ENCODE measurements at places on chromosomes 7 and 10.

- peak; percentile 84 for DNase-seq
Measured at GRCh38 chr7:138886501-138886917, 88.5 kb upstream of the ATP6V0A4 start.

DNA sequence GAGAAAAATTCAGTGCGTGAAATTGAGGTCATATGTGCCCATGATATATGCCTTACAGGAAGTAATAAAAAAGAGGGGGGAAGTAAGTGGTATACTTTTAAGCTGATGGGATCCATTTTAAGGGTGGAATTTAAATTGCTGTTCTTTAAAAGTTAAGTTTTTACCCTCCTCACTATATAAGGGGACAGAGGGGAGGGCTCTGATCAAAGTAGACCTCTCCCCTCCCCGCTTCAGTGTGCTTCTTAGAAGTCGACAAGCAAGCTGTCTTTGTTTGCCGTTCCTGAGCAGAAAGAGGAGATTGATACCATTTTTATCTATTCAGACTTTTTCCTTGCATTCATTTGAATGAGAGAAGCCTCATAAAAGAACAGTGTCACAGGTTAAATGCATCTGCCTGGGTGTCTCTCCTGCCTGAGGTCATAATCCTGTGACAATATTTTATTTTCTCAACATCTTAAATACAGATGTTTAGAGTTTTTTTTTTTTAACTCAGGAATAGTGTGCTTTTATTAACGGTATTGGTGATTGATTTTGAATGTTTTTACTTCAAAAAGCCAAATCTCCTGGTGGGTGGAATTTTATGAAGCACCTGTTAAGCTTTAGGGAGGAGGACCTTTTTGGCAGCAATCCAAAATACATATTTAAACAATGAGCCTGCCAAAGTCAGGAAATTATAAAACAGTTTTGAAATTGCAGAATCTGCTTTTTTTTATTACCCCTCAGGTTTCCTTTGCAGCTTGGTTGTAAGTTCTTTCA, 141.7 kb downstream of the KAT6B start:
- DNase-seq = peak; percentile 86

GRCh38 chr10:79939969-79940368, 8.9 kb downstream of the SFTPD start:
- no peak for DNase-seq

GRCh38 chr7:139725077-139725476, 52.7 kb downstream of the HIPK2 start:
- DNase-seq = peak; percentile 28

GRCh38 chr7:99000904-99001465, 122.7 kb downstream of the TRRAP start:
- DNase-seq = no peak

DNA sequence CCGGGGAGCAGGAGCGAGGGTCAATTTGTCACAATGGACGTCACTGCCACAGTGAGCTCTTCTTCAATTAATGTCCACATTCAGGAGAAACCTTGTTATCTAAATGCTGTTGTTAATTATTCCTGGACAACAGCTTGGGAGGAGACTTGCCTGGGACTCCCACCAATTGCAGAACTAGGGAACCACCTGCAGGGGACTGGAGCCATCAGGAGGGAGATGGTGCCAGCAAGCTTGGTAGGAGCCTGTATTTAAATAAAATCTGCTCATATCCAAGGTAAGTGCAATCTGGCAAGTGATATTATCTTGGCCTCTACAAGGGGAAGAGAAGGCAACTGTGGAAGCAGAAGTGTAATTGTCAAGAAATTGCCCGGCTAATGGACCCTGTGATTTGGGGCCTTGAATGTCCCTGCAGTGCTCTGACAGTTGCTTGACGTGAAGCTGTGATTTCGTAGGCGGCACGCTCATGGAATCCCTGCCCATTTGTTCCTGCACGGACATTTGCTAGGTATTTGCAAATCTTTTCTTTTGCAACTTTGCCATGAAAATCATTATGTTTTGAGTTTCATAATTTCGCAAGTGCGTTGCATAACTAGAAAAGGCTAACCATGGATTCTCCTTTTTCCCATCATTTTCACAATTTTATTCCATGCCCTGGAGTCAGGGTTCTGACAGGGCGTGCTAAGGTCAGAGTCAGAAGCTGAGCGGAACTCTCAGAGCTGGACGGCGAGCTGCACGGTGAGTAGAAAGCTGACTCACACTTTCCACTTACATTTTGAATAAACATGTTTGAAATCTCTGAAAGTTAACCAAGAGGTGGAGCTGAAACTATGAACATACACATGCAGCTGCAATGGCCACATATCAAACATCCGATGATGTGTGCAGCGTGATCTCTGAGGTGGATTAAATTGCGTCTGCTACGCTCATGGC, 84.9 kb upstream of the TCERG1L start:
- DNase-seq = no peak

- no peak for DNase-seq
Measured at GRCh38 chr10:6757158-6757557, 177.1 kb upstream of the PRKCQ start.

GRCh38 chr7:101678658-101679057, 49.6 kb upstream of the MYL10 start:
- no peak for DNase-seq

DNA sequence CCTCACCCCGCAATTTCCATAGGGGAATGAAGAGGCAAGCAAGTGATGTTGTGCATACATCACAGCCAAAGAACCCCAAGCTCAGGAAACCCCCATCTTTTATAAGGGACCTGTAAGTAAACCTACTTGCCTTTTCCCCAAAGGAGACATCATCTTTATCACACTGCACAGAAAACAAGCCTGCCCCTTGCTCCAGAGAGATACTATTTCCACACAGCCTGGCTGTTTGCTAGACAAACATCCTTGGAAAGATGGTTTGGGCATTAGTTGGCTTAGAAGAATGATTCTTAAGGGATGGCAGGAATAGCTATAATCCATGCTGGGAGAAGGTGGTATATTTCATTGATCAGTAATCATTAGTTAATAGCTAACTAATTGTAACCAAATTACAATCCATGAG, 123.7 kb upstream of the SEC61G start:
- no peak for DNase-seq

DNA sequence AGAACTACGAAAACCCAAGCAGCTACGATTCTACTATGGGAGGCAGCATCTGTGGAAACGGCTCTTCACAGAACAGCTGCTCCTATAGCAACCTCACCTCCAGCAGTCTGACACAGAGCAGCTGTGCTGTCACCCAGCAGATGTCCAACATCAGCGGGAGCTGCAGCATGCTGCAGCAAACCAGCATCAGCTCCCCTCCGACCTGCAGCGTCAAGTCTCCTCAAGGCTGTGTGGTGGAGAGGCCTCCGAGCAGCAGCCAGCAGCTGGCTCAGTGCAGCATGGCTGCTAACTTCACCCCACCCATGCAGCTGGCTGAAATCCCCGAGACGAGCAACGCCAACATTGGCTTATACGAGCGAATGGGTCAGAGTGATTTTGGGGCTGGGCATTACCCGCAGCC, 81.6 kb upstream of the SAMD8 start:
- DNase-seq = no peak

DNA sequence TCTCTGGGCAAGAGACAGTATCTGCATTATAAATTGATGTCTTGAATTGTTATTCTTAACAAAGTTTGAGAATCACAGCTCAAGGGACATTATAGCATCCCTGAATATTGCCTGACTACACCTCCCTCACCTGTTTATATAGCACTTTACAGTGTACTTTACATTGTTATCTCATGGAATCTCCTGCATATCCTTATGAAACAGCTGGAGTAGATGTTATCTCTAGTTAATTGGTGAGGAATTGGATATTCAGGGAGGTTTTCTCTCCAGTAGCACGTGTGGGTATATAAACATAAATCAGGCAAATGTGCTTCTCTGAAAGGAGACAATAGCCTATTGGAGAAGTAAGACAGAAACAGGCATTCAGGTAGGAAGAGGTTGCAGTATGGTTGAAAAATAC, 117.2 kb downstream of the SRI start:
- DNase-seq = peak; percentile 82

GRCh38 chr7:14846405-14846804, 56.1 kb downstream of the DGKB start:
- DNase-seq = peak; percentile 35

DNA sequence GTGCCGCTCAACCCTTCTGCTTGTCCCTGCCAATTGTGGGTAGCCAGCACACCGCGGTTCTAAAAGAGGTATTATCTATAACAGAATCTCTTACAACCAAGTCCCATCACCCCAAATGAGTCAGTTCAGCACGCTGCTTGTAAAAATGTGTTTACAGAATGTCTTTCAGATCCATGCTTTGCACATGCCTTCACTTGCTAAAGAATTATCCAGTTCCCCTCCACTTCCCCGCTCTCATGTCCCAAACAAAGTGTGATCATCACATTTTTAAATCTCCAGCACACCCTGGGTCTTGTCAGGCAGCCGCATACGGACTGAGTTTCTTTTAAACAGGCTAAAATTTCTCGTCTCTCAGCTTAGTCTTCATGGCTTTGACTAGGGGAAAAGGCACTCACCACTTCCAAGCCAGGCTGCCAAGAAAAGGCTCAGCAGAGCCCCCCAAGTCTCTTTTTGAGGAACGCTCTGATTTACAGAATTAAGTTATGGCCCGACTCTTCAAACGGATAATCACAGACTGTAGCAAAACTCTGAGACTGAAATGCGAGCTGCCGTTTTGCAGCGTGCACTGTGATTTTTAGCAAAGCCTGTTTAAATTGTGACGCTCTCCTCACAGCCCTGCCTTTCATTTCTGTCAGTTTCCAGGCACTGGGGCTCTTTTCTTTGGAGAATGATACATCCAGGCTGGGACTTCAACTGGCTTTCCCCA, 29.8 kb upstream of the FGFR2 start:
- no peak for DNase-seq

- DNase-seq = no peak
Measured at GRCh38 chr10:126380352-126381076, 7.8 kb downstream of the ADAM12 start.

DNA sequence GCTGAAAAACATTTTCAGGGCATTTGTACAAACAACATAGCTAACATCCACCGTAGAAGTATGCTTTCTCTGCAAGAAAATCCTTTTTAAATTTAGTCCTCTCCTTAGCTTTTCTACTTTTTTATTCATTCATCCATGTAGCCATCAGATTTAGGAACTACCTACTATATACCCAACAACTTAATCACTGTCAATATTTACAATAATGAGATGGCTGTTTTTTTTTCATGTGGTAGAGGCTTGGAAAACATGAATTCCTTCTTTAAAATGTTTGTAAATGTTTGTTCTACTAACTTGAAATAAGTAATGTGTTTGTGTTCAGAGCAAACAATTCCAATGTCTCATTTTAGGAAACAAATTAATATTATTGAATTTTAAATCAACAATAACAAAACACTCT, 78.2 kb upstream of the CAV2 start:
- no peak for DNase-seq

DNA sequence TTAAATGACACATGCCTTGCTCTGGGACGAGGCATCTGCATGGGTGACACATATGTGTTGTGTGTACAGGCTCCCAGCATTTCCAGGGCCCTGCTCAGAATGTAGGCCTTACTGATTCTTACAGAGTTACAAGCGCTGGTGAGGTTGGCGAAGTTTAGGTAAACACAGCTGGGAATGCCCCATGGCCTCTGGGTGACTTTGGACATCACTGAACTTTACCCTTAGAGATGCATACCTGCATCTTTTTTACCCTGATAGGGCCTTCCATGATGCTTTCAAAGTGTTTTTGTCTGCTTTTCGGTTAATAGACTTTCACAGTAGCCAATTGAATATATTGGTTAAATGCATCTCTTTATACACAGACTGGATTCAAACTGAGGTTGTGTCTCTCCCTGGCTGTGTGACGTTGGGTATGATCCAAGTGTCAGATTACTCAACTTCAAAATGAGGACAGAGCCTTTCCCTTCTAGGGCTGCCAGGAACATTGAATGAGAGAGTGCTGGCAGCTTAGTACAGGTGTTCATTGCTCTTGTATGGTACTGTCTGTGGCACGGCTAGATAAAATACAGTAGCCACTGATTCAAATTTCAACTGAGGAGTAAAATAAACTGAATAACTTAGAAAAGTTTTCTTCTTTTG, 29.5 kb downstream of the EGFR start:
- DNase-seq = no peak

- no peak for DNase-seq
Measured at GRCh38 chr7:32564542-32564941, 69.3 kb downstream of the AVL9 start.

GRCh38 chr10:76902949-76903348, 734.7 kb downstream of the KCNMA1 start:
- peak; percentile 60 for DNase-seq

GRCh38 chr7:99472561-99473314, at the start of gene ZNF789:
Gene ZNF789 (plus strand): TSS chr7:99472890. CDS start chr7:99476457, 3,567 bp downstream.
- peak; percentile 99 for DNase-seq

DNA sequence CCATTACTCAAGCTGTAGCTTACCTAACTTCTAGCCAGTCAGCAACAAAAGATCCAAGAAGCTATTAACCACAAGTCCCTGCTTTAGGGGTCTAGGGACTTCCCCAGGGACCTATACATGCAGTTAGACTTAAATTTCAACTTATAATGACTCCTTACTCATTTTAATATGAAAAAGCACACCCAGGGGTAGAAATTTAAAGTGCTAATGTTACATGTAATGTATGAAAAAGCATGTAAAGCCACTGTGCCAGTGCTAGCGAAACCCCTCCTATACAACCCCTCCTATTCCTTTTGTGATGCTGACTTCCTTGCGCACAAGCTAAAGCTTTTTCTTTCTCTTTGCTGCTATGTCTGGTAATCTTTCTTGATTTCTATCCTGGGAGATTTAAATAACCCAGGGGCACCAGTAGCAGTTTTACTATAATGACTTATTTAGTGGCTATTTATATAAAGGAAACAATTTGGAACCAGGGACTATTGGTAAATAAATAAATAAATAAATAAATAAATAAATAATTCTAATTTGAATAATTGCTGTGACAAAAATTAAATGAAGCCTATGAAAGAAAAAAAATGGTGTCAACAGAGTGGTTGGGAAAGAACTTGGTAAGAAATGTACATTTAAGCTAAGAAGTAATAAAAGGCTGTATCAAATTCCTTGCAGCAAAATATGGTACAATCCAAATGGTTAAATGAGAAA, 110.5 kb upstream of the MAGI2 start:
- peak; percentile 10 for DNase-seq

- no peak for DNase-seq
Measured at GRCh38 chr7:26340476-26341018, 48.9 kb downstream of the SNX10 start.

DNA sequence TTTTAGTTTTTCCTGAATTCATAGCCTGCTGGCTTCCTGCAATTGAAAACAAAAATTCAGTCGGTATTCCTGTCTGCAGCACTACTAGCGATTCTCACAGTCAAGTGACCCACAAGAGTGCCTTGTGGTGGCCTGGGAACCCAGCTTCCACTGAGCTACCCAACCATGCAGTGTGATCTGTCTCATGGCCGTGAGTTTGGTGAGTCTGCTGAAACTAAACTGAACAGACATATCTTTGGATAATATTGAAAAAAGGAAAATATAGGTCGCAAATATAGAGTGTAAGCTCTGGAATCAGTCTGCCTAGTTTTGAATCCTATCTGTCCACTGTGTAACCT, 18.1 kb downstream of the ZNF786 start:
- no peak for DNase-seq

All from NCI-H69 (cell line).